Activated CD8-positive, alpha-beta T cell treated with anti-CD3 and anti-CD28 coated beads for 36 hours (primary cell): ENCODE measurements at places on chromosomes 11 and 22.

DNA sequence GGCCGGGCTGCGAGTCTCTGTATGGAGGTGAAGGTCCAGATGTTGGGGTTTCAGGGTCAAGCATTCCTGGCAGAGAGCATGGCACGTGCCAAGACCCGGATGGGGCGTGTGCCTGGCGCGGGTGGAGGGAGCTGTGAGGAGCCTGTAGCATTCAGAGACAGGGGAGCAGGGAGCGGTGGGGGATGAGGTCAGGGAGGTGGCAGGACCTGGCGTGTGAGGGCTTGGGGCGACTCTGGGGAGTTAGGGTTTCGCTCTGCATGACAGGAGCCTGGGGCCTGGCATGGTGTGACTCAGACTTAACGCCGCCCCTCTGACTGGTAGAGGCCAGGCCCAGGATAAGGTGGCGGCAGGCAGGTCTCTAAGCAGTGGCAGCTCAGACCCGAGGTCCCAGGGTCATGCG is 103.0 kb downstream of the KCNQ1 start:
- no peak for DNase-seq

DNA sequence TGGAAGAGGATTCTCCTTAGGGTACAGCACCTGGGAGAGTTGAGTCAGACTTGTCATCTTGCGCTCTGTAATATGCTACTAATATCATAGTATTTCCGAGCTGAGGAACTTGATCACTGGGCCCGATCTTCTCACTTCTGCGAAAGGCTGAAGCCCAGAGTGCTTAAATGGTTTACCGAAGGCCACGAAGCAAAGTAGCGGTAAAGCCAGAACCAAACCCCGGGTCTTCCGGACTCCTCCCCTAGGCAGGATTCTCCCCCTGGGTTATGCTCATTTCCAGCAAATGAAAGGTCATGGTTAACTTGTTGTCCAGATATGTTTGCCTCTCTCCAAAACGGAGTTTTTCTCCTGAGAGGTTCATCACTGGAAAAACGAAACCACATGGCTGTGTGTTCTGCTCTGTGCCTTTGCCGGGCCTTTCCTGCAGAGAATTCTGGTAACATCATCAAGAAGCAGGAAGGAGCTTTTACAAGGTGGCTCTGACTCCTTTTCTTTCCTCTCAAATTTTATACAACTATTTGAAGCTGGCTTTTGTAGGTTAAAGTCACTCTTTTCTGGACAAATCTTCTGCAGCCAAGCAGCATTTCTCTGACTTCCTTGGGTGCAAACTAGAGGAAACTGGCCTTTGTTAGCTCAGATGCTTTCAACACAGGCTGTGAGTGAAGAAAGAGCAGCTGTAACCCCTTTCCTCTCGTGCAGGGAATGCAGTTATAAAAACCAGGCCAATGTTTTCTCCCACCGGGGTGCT is 35.5 kb downstream of the UBASH3B start:
- no peak for DNase-seq

- no peak for DNase-seq
Observed at GRCh38 chr11:73549376-73549775, 48.5 kb downstream of the FAM168A start.

DNA sequence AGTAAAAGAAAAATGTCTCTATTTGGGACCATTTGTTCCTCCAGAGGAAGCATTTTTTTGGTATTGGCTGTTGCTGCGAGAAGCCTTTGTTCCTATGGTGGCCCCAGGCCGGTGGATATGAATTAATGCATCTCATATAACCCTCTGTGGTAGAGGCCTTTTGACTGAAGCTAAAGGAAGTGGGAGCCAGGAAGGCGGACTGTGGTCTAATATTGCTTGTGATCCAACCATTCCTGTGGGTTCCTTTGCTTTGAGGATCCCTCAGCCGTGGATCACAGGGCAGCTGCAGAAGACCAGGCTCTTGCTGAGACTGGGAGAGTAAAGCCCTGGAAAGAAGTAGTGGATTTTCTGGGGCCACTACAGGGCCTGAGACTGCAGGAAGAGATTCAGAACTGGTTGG is 68.3 kb upstream of the NAV2 start:
- DNase-seq, result no peak

GRCh38 chr11:88799771-88800500 is 265.8 kb downstream of the GRM5 start:
- DNase-seq, result no peak

- DNase-seq, result no peak
Observed at GRCh38 chr11:118153516-118153915, 893 bp upstream of the SCN4B start.

GRCh38 chr11:59336931-59337330 is 21.8 kb upstream of the OR5AN1 start:
- DNase-seq, result no peak

DNA sequence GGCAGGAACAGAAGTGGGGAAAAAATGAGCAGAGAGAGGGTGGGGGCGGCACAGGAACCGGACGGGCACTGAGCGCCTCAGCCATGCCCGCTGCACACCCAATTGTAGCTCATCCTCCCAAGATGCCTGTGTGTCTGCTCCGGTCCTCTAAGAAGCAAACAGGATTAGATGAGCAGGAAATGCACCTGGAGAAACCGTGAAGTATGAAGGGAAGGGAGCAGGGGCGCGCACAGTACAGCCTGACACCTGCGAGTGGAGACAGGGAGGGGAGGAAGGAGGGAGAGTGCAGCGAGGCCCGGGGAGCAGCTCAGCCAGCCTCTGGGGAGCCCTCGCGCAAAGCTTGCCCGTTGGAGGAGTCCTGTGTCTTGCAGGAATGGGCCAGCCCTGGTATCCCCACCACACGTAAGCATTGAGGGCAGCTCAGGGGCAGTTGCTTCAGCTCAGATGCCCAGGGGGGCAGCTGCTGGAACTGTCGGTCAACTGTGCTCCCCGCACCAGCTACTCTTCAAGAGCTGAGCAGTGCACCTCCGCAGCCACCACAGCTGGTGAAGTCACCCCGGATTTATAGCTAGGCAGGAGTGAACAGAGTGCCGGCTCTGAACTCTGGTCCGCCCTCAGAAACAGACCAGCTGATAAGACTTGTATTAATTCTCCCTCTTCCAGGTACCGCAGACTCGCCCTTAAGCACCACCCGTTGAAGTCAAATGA is 7.0 kb downstream of the DNAJB13 start:
- DNase-seq, result no peak

GRCh38 chr11:27976262-27976661 is 131.7 kb downstream of the KIF18A start:
- DNase-seq, result no peak

DNA sequence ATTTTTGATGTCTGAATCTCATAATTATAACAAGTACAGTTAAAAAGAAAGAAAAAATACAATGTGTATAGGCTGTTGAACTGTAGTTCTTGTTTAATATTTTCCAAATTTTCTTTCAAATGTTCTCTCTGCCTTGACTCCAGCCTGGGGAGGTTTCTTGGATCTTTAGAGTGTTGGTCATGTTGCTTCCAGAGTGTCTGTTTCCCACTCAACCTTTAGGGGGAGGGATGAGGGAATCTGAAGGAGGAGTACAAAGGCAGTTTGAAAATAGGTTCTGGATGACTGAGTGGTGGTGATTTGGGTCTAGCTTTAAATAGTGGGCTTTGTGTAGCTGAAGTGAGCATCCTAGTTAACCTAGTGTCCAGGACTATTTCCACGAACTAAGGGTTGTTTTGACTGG is 2.0 kb downstream of the CTNND1 start:
- no peak for DNase-seq

DNA sequence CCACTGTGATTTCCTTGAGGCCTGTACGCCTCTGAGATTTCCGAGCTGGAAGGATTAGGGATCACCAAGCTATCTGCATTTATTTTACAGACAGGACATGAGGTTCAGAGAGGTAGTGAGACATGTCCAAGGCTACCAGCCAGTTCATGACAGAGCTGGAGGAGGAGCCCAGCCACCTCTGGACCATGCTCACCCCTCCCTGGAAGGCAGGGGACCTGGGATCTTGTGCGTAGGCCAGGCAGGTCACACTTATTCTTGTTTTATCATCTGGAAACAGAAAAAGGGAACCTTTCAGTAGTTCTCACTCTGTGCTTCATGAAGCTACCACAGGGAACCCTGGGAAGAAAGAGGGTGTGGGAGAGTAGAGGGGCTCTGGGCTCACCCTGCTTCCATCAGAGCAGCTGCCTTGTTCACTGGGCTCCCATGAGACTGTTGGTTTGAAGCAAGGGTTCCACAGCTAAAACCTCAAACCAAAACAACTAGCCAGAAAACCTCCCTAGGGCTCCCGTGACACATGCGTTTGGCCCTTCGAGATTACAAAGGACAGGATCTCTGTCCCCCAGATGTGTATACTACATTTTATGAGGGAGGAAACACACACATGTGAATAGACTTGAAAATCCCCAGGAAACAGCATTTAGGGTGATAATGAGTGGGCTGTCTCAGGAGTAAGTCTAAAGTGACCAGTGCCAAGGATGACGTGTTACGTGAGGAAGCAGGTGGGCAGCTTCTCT is 106.4 kb downstream of the DSCAML1 start:
- no peak for DNase-seq

GRCh38 chr22:17938484-17938924 is 85.9 kb downstream of the MICAL3 start:
- DNase-seq, result no peak

GRCh38 chr11:15710580-15711275 is 596.0 kb downstream of the INSC start:
- no peak for DNase-seq

- no peak for DNase-seq
Observed at GRCh38 chr11:57776031-57776521, 14.5 kb downstream of the CTNND1 start.

- DNase-seq, result no peak
Observed at GRCh38 chr11:125192183-125192582, 27.6 kb downstream of the PKNOX2 start.

- no peak for DNase-seq
Observed at GRCh38 chr22:26692215-26692614, 34.8 kb downstream of the MIAT start.
